Fibroblast of skin of abdomen (primary cell): ENCODE measurements at places on chromosomes 2 and 18.

- DNase-seq = no peak
Measured at GRCh38 chr2:20190876-20191713, 33.8 kb downstream of the SDC1 start.

- peak; percentile 12 for DNase-seq
Measured at GRCh38 chr2:120396013-120396860, 50.3 kb downstream of the INHBB start.

DNA sequence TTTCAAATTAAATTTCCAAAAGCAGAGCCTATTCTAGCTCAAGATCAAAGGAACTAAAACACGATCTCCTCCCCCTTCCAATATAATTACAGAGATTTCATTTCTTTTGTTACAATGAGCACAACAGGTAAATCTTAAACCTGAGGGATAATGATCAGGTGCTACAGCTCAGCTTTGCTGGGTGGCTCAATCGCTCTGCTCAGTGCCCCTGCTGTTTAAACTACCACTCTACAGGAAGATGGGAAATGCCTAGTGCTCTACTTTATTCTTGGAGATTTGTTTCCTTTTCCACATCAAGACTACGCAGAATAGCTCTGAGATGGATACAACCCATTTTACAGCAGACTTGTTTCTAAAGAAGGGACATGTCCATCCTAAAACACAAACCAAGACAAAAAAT is 162.3 kb downstream of the TCF4 start:
- no peak for DNase-seq

DNA sequence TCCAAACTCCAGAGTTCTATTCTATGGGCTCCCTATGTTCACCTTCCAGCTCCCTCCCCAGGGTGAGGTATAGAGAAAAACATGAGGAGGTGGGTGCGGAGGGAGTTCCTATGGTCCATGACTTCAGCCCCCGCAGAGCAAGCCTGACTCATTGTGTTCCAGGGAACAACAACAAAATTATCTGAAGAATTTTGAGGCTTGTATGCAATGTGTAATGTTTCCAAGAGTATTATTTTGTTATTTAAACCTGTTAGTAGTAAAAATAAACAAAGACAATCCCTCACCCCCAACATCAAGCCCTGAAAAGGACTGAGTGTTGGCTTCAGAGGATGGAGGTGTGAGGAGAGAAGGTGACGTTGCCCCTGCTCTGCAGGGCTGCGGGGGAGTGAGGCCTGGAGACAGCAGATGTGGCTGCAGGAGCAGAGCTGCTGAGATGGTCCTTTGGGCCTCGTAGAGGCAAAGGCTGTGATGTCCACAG is 29.0 kb downstream of the LAMA3 start:
- peak; percentile 49 for DNase-seq

DNA sequence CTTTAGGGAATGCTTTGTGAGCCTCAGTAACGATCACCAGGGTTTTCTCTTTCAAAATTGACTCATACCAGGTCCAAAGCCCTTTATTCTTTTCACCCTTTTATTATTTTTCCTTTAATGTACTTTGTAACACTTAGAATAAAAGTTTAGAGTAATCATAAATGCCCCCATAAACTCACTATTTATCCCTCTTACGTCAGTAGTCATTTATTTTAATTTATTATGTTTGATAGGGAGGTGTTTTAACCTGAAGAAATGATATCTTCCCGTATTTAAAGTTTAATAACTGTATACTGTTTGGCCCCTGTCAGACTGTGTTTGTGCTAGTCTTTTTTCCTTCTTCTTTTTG is 1.1 kb downstream of the TWSG1 start:
- no peak for DNase-seq

GRCh38 chr2:101655702-101656422 is 41.6 kb upstream of the MAP4K4 start:
- peak; percentile 61 for DNase-seq

DNA sequence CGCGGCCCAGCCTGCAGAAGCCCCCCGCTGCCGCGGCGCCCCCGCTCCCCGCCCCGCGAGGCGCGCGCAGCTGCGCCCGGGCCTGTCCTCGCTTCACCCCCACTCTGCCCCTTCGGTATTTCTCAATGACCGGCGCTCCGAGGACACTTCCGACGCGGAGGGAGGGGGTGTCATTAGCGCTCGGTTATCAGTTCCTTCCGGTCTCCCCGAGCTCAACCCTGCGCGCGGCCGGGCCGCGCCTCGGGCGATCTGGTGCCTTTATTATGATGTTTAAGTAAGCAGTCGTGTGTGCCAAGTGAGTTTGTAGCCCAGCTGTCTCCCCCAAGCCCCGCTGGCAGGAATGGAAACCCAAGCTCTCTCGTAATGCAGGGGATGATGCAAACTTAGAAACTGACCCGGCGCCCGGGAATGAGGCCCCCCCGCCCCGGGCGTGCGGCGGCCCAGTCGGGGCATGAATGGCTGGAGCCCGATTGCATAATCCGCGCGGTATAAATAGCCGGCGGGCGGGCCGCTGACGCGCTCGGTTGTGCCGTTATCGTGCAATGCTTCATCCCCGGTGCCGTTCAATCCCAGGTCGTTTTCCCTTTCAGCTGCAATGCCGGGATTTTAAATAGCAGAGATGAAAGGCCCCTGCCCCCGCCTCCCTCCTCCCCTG is 3.9 kb upstream of the SPRED2 start:
- DNase-seq = peak; percentile 95
